ENCODE measurements at places on chromosomes 3 and 15.

GRCh38 chr3:97949110-97949485 is 23.1 kb downstream of the RIOX2 start:
- DNase-seq = no peak

DNA sequence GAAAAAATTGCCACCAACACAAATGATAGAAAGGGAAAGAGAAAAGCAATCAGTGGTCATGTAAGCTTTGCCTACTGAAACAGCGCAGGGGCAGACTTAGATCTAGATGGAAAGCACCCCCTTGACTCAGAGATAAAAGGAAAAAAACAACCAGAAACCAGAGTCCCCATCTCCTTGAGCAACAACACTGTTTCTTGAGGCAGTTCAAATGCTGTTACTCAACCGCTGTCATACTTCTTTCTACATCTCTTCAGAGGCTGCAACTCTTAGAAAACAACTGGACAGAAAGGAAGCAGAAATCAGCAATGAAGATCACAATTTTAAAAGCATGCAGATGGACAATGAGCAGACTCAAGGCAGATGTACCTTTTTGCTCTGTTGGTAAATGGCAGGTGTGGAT is 36.5 kb downstream of the FSIP1 start:
- no peak for DNase-seq

DNA sequence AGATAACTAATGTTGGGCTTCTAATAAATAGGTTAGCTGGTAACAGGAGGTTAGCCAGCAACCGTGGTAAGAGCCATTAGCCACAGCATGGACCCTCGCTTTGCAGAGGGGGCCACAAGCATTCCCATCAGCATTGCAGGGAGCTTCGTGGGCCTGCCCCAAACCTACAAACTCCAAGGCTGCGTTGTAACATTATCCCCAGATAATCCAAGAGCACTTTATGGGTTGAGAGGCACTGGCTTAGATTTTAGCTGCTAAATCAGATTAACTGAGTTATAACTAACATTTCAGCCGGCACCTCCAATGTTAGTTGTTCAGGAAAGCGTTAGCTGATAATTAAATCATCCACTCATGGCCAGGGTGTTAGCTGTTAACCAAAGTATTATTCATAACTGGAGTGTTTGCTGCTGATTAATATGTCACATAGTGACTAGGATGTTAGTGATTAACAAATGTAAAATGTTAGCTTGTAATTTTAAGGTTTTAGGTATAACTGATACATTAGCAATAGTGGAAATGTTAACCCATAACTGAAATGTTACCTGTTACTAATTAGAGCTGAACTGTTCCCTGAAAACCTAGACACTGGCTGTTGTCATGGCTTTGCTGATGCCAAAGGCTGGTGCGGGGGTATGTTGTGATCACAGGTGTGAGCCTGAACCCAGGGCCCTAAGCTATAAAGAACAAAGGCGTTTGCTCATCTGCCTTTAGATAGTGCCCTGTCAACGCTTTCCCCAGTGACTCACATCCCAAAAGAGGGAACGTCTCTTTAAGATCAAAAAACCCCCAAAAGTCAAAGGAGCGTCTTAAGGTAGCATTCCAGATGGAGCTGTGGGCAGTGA is 56.2 kb downstream of the SLC6A6 start:
- no peak for DNase-seq

DNA sequence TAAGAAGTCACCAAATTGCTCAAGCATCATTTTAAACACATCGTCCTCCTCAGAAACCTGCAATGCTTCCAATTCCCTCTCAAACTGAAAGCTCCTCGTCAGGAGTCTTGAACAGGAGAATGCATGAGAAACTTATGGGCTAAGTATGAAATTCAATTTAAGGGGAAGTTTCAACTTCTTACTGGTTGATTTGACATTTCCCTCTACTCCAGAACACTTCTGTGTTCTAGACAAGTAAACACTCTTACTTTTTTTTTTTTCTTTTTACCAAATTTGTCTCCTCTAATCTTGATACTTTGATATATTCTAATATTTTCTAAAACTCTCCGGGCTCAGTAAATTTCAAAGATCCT is 181.7 kb downstream of the RSL24D1 start:
- DNase-seq = no peak

DNA sequence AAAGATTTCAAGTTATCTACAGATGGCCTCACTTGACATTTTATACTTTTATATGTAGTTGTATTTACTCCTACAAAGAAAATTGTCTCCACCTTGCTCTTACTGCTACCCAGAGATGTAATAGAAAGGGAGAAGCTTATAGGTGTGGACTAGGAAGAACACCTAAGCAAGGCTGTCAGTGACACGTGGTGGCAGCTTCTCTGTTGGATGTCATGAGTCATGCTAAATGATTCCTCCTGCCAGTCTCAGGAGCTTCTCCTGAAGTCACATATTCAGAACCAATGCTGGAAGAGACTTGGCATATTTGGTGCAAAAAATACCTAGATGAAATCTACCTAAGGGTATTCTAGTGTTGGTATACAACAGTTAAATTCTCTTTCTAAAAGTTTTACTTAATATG is 184.7 kb downstream of the LRRC3B start:
- no peak for DNase-seq

- no peak for DNase-seq
Observed at GRCh38 chr3:172369590-172370259, 78.5 kb downstream of the GHSR start.

GRCh38 chr15:91973481-91973880 is 120.0 kb downstream of the SLCO3A1 start:
- DNase-seq = no peak

DNA sequence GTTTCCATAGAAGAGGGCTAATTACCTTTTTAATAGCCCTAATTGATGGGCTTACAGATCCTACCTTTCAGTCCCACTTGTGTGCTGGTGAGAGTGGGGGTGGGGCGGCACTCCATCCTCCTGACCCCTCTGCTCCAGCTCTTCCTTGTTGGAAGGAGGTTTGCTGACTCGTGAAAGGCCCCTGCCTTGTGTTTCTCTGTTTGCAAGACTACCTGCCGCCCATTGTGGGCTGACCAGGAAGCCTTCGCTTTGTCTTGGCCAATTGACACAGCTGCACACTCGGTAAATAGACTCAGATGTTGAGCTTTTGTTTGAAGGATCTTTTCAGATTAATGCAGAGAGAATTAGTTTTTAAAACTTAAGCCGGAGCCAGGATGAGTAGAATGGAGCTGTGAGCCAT is 197.3 kb upstream of the HES1 start:
- DNase-seq = no peak

- DNase-seq = no peak
Observed at GRCh38 chr3:52682016-52682415, 3.7 kb downstream of the PBRM1 start.

GRCh38 chr15:59366333-59367021 is 6.2 kb downstream of the MYO1E start:
- no peak for DNase-seq

DNA sequence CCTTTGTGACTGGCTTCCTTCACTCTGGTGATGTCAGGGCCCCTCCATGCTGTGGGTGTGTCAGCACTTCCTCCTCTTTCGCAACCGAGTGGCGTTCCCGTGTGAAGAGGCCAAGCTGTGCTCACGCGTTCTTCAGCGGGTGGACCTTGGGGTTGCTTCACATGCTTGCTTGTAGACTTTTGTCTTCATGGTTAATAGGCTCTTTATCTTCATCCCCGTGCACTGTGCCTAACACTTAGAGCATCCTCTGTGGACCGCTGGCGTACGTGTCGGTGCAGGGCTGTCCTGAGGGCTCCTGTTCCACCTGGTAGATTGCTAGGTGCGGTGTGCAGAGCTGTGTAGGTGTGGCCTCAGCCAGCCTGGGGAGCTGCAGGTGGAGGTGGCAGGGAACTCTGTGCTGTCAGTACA is 182.3 kb downstream of the OR4M2 start:
- no peak for DNase-seq

GRCh38 chr3:82927309-82928253 is 1166.1 kb upstream of the GBE1 start:
- no peak for DNase-seq

DNA sequence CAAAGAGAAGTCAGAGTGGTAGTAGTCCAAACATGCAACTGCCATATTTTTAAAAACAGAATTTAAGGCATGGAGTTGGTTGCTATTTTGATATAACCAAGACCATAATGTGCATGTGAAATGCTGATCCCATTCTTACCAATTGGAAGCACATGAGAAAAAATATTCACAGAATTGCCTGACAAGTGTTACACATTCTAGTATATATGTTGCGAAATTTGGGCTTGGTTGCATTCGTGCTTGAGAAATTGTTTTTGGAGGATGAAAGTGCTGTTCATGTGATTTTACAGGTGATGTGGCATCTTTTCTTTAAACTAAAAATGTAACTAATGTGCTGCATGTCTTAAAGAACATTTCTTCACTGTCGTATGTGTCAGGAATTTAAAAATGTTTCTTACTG is 199.7 kb downstream of the CHL1 start:
- DNase-seq = no peak

DNA sequence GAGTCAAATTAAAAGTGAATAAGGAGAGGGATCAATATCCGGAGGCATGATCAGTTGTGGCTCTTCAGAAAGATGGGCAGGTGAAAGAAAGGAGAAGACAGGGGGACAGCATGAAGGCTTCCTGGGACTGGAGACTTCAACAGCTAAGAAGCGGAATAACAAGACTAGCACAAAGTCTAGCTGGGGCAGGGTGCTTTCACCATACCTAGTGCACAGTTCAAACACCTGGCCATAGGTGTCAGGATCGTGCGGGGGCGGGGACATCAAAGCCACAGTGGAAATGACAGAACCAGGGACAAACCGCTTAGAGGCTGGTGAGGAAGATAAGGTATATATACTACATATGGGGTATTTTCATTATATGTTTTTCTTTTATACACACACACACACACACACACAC is 66.2 kb upstream of the FOXP1 start:
- DNase-seq = no peak

- no peak for DNase-seq
Observed at GRCh38 chr3:13187593-13187992, 114.4 kb upstream of the IQSEC1 start.

DNA sequence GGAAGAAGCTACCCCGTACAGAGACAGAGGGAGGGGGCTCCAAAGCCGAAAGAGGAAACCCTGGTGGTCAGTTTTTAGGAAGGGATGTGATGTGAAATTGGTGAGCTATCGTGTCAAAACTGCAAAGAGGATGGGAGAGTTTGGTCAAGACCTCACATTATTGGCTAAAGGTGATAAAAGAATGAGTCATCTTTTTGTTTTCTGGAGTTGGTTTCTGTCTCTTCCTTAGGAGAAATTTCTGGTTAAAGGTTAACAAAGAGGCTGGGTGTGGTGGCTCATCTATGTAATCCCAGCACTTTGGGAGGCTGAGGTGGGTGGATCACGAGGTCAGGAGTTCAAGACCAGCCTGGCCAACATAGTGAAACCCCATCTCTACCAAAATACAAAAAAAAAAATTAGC is 217.8 kb upstream of the CBLB start:
- DNase-seq = no peak

- no peak for DNase-seq
Observed at GRCh38 chr15:76200083-76200465, 111.2 kb downstream of the ETFA start.

- DNase-seq = no peak
Observed at GRCh38 chr3:171753665-171754408, 56.4 kb downstream of the PLD1 start.

- no peak for DNase-seq
Observed at GRCh38 chr15:37921527-37922385, 12.7 kb upstream of the TMCO5A start.

DNA sequence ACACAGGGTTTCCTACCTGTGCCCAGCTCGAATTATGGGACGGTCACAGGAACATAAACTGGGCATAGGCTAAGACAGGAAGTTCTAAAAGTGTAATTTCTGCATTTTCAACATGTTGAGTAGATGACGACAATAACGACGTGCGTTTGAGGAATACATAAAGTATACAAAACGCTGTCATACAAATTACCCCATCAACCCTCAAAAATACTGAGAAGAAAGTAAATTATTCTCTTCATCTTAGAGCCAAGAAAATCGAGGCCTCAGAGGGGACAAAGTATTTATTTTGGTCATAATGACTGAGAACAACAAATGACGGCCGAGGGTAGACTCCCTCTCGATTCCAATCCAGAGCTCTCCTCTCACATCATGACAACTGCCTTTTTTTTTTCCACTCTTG is 60.8 kb downstream of the RUBCN start:
- no peak for DNase-seq

GRCh38 chr3:45889337-45889736 is 3.0 kb downstream of the CCR9 start:
- DNase-seq = no peak

DNA sequence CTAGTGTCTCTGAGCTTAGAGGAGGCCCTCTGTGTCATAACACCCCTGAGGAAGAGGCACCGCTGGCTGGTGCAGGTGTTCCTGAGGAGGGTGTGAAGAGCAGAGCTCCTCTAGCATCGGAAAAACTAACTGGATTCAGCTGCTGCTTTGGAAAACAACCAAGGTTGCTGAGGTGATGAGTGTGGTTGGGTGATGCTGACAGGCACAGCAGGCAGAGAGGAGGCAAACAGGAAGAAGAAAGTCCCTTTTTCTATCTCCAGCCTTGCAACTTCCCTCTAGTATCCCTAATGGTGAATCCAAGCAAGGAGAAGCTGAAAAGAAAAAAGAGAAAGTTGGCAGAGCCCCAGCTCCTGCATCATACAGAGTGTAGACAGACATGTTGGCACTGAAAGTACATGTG is 3.8 kb upstream of the OR4F15 start:
- no peak for DNase-seq

- DNase-seq = no peak
Observed at GRCh38 chr3:158111861-158112260, 2.0 kb downstream of the RSRC1 start.

GRCh38 chr15:91496754-91497691 is 356.5 kb upstream of the SLCO3A1 start:
- no peak for DNase-seq

- DNase-seq = no peak
Observed at GRCh38 chr3:63042833-63043232, 167.6 kb upstream of the CADPS start.

GRCh38 chr3:43183456-43183855 is 77.6 kb upstream of the POMGNT2 start:
- no peak for DNase-seq

GRCh38 chr15:25793354-25794050 is 69.6 kb downstream of the ATP10A start:
- no peak for DNase-seq

- DNase-seq = no peak
Observed at GRCh38 chr3:76871655-76872054, 168.2 kb upstream of the ROBO2 start.

GRCh38 chr3:127488141-127488672 is 102.3 kb downstream of the TPRA1 start:
- no peak for DNase-seq

DNA sequence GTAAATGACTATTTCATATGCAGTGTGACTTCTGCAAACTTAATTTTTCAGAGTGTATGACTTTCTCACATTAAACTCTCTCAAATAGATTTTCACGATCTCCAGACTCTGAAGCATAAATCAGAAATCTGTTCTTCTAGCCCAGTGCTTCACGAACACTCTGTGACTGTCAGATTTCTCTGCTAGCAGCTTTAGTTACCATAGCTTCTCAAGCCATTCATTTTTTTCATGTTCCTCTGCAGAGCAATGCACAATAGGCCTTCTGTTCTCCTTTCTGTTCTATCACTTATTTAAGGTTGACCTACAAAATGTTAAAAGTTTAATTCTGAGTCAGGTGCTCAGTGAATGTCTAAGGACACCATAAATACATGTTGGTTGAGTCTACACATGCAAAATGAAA is 1102.2 kb downstream of the TUSC7 start:
- DNase-seq = no peak

- no peak for DNase-seq
Observed at GRCh38 chr3:129045675-129046036, 14.9 kb upstream of the GP9 start.

- DNase-seq = no peak
Observed at GRCh38 chr15:96337365-96338023, 7.0 kb downstream of the NR2F2 start.
